ENCODE measurements at places on chromosomes 5 and 9.

DNA sequence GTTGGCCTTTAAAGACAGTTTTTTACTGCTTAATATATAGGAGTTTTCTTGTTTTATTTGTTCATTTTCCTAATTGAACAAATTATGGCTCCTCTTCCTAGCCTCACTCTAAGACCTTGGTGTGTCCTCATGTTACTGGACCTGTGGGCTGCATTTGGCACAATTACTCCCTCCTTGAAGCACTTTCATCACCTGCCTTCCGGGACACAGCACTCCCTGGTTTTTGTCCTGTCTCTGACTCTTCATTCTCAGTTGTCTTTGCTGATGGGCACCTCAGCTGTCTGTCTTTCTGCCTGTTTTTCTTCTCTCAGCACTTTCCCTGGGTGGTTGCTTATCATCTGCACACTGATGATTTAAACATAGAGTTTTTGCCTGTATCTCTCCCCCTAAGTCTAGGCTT lies 13.6 kb downstream of the GTF3C4 start:
- DNase-seq, result no peak

GRCh38 chr9:11871852-11872251 lies 821.3 kb upstream of the TYRP1 start:
- DNase-seq, result no peak

DNA sequence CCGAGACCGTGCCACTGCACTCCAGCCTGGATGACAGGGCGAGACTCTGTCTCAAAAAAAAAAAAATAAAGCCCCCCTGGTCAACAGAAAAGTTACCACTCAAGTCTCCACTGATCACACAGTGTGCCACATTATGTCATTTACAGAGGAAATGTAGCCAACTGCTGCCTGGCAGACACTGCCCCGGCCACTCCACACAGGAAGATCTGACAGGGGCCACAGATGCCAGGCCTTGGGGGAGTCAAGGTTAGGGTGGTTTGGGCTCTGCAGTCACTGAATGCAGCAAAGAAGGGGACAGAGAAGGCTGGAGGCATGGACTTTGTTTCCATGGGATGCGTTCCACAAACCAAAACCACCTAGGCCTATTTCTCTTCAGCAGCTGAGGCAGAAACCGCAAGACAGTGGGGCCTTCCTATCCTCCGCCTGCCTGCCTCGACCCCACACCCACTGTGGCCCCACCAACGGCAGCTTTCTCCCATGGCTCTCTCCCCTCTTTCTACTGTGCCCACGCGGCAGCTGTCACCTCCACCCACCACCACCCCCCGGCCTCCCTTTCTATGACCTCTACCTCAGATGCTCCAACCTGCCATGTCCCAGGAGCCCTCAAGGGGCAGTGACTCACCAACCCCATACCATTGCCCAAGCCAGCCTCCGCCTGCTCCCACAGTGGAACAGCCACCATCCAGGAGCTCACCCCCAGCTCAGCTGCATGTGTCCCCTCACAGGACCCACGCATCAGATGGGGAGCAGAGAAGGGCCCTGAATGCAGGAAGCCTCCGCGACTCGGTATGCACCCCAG lies 12.4 kb downstream of the IPPK start:
- DNase-seq, result no peak

DNA sequence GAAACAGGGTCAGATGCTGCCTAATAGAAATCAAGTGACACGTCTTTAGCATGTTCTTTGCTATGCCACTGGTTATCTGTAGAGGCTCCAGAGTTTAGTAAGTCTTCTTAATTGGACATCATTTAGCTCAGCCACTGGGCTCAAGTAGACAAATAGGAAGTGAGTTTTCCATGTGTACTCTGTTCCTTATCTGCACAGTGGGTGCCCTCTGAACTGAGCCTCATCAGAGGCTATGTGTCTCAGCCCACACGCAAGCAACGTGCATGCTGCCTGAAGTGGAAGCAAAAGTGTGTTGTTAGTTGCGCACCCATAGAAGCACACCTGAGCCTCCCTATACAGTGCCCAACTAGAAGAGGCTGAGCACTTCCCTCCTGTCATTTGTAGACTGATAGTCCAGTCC lies 134.7 kb downstream of the SEMA5A start:
- DNase-seq, result no peak

DNA sequence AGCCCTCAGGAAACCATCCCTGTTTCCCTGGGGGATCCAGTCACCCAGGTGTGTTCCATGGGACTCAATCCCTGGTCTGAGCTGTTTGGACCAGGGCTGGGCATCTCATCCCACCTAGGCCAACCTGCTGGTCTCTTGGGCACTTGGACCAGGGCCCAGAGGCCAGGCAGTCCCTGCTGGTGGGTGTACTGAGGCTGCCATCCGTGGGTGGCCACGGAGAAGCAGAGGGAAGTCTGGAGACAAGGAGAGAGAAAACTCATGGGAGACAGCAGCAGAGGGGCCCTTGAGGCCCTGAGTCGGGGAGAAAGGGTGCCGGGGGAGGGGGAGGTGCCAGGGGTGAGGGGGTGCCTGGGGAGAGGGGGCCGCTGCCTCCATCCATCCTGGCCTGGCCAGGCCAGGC lies 247.8 kb downstream of the PBX3 start:
- DNase-seq, result no peak

GRCh38 chr5:142671801-142672200 lies 14.1 kb downstream of the FGF1 start:
- no peak for DNase-seq

- DNase-seq, result no peak
Observed at GRCh38 chr5:154349626-154350264, 96.1 kb upstream of the SAP30L start.
